ELF-1 (cell line): ENCODE measurements at places on chromosomes 11 and 22.

DNA sequence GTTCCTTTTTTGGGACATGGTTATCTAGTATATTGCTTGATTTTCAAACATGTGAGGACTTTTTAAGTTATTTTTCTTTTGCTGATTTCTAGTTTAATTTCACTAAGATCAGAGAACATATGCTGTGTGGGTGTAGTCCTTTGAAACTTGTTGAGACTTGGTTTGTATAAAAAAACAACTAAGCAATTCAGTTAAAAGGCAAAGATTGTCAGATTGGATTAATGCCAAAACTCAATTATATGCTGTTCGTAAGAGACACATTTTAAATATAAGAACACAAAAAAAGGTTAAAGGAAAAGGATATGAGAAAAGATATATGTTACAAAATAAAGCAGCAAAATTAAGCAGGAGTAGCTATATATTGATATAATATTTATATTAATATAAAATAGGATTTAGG lies 17.8 kb upstream of the RRM1 start:
- no peak for DNase-seq

- DNase-seq = no peak
These were observed 40.5 kb downstream of the CABIN1 start for GRCh38 chr22:24051568-24051967.

- no peak for DNase-seq
These were observed 3.3 kb downstream of the IL10RA start for GRCh38 chr11:117989351-117990102.

GRCh38 chr11:33040862-33041453 lies 1.6 kb downstream of the TCP11L1 start:
- DNase-seq = no peak

DNA sequence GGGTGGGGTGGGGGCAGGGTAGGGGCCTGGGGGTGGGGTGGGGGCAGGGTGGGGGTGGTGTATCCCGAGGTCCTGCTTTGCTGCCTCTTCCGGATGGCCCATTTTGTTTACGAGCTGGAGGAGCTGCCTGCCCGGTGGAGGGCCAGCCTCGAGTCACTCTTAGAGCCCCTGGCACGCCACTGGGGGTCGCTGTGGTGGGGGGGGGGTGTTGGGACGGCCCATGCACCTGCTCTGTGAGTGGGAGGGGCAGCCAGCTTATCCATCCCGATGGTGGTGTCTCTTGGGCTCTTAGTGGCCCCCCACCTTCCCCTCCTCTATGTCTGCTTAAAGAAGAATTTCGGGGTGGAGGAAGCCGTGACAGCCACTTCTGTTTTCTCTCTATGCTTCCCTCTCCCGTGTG lies 24.6 kb downstream of the MRGPRD start:
- peak; percentile 40 for DNase-seq

- DNase-seq = peak; percentile 88
These were observed 14.3 kb downstream of the BLID start for GRCh38 chr11:122101625-122102291.

DNA sequence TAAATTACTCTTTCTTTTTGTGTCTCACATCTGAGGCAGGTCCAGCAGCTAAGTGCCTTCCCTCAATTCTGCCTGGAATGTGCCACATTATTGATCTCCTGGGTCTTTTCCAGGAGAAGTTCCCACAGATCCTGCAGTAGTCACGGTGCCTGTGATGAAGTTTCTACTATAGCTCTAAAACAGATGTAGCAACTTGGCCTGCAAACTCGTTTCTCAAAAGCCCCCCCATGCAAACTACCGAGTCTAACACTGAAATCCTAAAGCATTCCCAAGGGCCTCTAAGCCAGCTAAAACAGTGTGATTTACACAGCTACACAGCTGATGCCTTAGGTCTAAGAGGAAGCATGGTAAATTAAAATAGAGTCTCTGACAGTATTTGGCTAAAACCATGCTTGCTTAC lies 54.3 kb downstream of the DDI1 start:
- no peak for DNase-seq

DNA sequence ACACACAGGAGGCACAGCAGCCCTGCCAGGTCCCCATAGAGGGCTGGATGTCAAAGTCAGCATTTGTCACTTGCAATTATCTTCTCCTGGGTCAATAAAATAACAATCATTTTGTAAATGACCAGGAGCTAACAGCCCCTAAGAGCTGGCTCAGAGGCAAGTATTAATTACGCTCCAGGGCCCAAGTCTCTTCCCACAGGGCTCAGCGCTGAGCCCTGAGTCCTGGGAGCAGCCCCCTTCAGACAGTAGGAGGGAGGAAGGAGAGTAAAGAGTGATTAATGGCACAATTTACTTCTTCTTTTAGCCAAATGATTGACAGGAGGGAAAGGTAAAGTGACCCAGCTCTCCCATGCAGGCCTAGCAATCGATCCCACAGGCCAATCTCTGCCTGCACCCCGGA lies 99.0 kb upstream of the DRD2 start:
- DNase-seq = no peak

DNA sequence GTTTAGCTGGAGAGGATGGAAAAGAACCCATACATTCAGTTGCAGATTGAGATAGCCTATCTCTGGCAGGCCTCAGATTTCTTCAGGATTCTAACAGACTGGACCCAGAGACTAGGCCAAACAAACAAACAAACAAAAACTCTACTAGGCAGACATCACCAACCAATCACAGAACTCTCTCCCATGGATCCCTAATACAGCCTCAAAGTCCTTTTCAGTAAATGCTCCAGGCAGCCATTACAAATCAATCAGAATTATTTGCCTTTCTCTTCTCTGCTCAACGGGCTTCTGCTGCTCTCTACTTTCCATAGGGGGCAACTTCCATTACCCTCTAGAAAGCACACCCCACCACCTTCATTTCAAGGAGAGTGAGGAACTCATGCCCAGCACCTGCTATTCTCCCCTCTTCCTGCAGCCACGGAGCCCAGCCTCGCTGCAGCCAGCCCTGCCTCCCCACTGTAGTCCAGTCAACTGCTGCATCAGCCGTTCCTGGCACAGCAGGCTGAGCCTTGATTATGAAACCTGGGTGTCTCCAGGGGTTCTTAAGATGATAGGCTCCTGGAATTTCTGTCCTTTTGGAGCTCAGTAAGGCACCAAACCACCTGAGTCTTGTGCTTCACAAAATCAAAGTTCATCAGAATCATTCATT lies 19.0 kb upstream of the SMIM35 start:
- no peak for DNase-seq

DNA sequence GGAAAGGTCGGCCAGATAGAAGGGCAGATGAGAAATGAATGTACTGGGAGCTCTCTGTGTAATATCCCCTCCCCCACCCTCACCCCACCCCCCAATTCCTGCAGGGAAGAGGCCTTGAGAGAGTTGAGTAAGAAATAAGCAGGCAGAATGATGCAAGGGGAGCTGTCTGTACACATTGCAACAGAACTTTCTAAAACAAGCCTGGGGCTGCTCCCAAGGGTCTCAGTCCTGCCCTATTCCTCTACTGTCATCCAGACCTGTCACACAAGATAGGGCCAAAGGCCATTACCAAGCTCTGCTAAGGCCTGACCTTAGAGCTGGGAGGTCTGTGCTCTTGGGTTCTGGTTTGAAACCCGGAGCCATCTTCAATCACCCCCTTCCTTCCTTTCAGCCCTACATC lies 5.7 kb upstream of the DGAT2 start:
- peak; percentile 26 for DNase-seq

DNA sequence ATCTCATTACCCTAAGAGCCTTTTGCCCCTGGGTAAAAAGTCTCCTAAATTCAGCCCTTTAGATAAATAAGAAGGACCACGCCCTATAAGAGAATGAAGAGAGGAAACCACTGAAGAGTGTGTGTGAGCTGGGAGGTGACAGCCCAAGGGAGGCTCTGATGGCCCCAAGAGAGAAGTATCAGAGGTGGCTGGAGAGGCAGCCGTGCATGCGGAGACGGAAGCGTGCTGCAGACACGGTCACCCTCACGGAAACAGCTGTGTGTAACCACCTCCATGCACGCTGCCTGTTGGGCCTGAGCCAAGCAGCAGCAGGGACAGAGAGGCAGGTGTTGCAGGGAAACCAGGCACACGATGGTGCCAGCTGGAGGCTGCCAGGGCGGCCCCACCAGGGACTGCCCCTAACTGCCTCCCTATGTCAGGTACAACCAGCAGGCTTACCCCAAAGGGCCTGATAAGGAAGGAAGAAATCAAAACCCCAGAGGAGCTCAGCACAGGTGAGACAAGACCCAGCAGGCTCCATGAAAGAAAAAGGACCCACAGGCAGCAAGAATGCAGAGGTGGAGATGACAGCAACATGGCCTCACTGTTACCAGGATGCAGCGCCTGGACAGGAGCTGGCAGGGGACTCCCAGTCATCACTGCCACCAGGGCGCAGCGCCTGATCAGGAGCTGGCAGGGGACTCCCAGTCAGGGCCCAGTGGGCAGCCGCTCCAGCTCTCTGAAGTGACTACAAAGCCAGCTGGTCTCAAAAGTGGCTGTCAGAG lies 7.8 kb downstream of the LARGE2 start:
- DNase-seq = no peak

GRCh38 chr11:44505581-44506054 lies 59.8 kb upstream of the CD82 start:
- no peak for DNase-seq

DNA sequence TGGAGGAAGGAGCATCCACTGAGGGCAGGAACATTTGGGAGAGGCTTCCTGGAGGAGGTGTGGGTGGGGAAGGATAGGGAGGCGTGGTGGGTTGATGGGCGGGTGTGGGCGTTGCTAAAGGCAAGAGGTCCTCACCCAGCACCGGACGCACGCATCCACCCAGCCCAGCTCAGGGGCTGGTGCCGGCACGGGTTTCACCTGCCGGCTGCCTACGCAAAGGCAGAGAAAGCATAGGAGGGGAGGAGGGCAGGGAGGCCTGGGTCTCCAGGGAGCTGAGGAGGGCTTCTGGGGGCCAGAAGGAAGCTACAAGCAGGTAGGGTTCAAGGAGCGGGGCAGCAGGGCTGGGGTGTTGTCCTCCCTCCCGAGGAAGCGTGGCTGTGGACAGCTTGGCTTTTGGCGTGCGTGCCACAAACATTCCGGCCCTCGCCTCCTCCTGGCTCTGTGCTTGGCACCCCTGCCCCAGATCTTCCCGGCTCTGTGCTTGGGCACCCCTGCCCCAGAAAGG lies 7.8 kb downstream of the SSH3 start:
- no peak for DNase-seq

- DNase-seq = no peak
These were observed 1274.6 kb downstream of the BRD1 start for GRCh38 chr22:48553119-48553518.
